ENCODE measurements at places on chromosomes 13 and 19. TPM values are rescaled to one million over a fixed set of nuclear protein-coding genes. Genes with fewer than 3 reads are reported as not detected.

DNA sequence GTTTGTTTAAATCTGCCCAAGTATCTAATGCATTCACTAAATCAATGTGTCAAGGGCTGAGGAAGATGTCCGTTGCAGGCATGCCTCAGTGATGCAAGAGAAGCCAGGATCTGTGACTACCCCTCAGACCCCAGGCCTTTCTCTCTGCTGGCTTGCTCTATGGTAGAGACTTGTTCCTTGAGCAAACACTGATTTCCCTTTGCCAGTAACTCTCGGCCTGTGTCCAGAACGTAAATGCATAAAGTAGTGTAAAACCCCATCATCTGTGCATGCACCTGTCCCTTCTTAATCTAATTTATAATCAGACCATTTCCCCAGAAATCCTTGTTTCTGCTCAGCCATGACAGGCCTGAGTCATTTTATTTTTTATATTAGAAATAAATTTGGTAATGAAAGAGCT, 28.7 kb upstream of the FRY start:
- no peak overlapping the region for H3K27ac ChIP-seq
- no peak for ATAC-seq
- H3K36me3 ChIP-seq = no peaks in the 10 kb centered on the region
- no peaks in the 10 kb centered on the region for H3K27me3 ChIP-seq

Gene MAB21L1
- not detected for total RNA-seq

Gene FCHO1
- 64.0 TPM for total RNA-seq

Gene ZNF69
- 1.5 TPM for total RNA-seq

All from activated T-helper 17 cell treated with anti-CD3 and anti-CD28 coated beads, Interleukin-2, amount 50 U/mL, for 72 hours (primary cell).